ENCODE measurements at places on chromosomes 6 and 20.

DNA sequence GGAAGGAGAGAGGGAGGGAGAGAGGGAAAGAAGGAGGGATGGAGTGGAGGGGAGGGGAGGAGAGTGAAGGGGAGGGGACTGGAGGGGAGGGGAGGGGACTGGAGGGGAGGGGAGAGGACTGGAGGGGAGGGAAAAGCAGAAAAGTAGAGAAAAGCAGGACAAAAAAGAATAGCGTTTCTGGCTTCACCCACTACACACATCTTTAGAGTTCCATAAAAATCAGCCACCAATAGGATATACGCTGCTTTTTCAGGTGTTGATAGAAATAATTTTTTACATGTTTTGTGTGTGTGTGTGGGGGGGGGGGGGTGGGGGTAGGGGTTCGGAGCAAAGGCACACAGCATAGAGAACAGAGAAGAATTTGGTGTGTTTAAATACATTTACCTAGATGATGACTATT is 1259.1 kb downstream of the EPHA7 start:
- no peak for DNase-seq

DNA sequence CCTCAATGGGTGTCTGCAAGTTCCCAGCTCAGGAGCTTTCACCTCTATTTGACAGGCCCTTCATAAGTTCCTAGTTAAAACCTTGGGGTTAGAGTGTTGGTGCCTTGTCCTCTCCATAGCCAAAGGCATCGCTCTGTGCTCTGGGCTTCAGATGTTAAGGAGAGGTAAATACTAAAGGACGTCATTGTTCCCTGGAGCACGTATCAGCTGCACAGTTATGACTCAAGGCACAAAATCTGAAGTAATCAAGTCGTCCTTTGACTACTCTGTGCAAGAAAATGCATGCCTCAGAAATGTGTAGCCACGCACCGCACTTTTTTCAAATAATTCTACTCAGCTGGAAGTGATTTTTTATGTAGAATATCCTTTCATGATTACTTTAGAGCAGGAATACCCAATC is 240.8 kb upstream of the QKI start:
- no peak for DNase-seq

GRCh38 chr6:41505122-41506049 is 40.8 kb upstream of the FOXP4 start:
- peak; percentile 94 for DNase-seq

DNA sequence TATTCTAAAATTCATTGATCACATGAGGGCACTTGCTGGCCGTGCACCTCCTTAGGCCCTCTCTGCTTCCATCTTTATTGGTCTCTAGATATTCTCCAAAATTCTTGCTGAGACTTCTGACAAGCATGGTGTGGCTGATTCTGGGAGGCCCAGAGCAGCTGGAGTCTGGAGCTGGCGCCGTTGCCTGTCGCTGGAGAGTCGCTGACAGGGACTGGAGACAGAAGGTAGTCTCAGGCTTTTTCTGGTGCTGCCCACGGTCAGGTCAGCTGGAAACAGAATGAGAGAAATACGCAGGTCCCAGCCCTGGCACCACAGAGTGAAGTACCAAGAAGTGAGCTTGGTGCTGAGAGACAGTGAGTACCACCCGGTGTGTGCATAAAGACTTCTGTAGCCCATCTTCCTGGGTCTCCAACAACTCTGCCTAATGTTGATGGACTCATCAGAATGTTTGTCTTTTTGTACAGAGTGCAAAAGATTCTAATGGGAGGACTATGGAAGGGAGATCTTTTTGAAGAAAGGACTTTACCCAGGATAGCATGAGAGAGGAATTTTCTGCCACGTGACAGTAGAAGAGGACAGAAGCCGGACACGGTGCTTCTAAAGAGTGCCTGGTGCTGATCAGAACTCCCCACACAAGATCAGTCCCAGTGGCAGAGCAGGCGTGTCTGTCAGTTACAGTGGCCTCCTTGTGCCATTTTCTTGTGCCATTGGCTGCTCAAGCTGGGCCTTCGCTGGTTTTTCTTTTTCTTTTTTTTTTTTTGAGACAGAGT is 1.8 kb upstream of the ALDH8A1 start:
- DNase-seq, result no peak

DNA sequence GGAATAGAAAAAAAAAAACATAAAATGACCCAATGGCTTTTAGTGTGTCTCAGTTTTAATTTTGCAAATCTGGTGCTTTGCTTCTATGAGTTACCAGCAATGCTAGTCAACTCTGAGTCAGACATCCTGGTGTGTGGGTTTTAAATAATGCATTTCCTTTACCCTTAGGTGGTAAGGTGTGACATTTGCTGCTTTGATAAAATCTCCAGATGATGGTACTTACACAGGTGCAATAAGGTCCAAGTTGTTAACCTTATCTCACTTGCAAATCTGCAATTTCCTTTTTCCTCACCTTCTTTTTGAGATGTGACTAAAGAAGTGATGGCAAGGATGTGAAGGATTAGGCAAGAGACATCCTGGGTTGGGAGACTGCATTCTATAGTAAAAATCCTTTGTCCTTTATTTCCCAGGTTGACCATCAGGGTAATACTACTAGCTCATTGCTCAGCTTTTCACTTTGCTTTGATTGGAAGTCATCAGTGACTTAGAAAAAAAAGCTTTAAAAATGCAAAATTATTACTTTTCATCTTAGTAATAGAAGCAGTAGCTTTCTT is 818.5 kb upstream of the FLRT3 start:
- no peak for DNase-seq

DNA sequence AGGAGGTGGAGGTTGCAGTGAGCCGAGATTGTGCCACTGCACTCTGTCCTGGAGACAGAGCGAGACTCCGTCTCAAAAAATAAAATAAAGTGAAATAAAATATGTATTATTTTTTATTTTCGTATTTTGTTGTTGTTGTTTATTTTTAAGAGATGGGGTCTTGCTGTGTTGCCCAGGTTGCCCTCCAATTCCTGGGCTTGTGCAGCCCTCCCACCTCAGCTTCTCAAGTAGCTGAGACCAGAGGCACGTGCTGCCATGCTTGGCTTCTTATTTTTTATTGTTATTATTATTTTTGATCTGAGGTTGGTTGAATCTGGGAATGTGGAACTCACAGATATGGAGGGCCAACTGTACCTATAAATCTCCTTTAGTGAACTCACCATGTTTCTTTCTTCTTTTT is 10.1 kb downstream of the KPNA5 start:
- DNase-seq, result no peak

GRCh38 chr20:25867776-25868649 is 171.4 kb upstream of the ZNF337 start:
- DNase-seq, result peak; percentile 79

DNA sequence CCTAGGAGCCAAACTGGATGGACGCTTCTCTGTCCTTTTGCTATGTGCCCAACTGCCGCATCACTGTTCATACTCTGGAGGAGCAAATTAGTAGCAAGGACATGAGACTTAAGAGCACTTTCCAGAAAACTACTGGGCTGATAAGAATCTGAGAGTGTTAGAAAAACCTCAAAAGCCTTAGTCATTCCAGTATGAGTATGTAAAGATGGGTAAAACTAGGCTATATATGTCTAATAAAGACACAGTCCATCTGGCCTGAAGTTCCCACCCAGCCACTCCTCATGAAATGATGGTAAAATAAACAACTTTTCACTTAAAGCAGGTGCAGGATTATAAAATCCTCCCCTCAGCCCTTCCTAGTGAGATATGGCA is 30.6 kb downstream of the SHLD1 start:
- no peak for DNase-seq

GRCh38 chr20:967796-968742 is 34.0 kb downstream of the RSPO4 start:
- no peak for DNase-seq

- DNase-seq, result no peak
Observed at GRCh38 chr6:6695625-6696276, 107.2 kb downstream of the LY86 start.

- no peak for DNase-seq
Observed at GRCh38 chr20:32965581-32966373, 38.5 kb downstream of the SUN5 start.

DNA sequence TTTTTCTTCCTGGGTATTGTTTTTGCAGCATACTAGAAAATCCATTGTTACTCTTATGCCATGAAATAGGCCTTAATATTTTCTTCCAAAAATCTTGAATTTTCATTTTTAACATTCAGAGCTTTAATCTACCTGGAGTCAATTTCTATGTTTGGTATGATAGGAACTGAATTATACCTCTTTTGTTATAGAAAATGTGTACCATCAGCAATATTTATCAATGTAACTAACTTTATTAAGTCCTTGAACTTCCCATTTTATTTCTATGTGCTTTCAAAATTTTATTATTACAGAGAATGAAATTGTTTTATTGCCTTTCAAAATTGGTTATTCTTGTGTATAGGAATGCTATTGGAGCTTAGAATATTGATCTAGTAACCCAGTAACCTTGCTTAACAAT is 68.2 kb downstream of the PLCB1 start:
- DNase-seq, result no peak

DNA sequence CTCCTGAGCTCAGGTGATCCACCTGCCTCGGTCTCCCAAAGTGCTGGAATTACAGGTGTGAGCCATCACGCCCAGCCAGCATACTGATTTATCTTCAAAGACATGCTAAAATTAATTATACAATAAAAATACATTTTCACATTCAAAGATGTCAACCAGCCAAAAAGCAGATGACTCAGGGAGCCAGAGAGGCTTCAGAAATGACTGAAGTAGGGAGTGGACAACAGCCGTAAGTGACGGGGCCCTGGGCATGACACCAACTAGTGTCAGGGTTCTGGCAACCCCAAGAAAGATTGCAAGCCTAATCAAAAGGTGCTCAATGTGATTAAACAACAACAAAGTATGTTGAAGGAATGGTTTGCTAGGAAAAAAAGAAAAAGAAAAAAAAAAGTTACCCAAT is 28.4 kb downstream of the GPLD1 start:
- no peak for DNase-seq

DNA sequence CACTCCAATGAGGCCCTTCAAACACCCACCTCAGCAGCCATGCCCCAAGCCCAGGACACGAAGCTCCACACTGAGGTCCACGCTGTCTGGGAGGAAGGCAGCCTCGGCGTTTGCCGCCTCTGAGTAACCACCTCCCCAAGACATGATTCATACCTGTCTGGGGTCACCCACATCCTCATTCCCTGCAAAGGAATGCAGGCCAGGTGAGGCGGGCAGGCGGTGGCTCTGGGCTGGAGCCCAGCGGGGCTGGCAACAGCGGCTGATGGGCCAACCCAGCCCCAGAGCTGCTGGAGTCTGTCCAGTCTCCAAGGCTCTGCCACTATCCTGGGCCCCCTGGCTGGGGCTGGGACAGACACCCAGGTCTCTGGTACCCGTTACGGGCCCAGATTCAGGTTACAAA is 14.8 kb downstream of the PMEPA1 start:
- DNase-seq, result no peak

DNA sequence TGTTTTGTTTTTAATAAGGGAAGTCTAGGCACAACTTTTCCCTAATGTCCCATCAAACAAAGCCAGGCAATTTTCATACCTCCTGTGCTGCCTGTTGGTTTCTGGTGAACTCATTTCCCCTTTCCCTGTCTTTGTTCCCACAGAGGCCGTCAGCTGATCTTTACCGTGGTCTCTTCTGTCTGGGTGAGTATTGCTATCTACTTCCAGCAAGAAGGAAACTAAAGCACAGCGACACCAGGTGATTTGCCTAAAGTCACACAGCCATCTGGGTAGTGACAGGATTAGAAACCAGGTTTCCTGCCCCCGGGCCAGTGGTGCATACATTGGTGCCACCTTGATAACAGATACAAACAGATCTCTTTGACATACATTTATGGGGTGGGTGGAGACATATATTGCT is 59.6 kb downstream of the RAB44 start:
- no peak for DNase-seq

- no peak for DNase-seq
Observed at GRCh38 chr20:23640018-23640601, 2.4 kb upstream of the CST3 start.

DNA sequence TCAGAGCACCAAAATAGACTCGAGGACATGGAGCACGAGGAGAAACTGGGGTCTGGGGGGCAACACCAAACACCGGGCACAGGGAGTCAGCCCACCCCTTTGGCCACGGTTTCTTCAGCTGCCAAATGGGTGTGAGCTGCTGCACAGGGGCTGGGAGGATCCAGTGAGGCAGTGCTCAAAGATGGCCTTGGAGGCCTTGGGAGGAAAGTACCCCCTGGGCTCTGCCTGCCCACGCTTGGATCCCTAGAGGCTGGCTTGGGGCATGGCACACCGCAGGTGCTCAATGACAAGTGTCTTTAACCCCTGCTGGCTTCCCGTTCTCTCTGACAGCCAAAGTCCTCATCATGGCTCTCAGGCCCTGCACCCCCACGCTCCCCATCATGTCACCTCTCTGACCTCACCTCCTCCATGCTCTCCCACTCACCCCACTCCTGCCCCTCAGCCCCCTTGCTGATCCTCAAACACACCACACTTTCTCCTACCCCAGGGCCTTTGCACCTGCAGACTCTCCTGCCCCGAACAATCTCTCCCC is 190.3 kb downstream of the ANKRD60 start:
- no peak for DNase-seq

GRCh38 chr20:20450521-20450920 is 82.6 kb downstream of the INSM1 start:
- DNase-seq, result no peak

DNA sequence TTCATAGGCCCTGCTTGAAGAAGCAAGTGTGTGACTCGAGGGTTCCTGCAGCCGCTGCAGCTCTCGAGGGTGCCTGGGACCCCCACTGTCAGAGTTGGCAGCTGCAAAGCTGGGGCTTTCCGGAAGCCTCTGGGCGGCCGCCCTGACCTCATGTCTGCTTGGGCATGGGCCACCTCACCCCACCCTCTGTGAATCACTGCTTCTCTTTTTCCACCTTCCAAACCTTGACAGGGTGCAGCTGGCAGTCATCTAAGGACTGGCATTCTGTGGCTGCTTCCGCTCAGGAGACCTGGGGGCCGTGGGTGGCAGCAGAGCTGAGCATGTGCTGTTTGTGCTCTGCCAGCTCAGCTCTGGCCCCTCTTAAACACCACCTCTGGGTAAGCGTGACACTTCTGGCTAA is 32.0 kb downstream of the ERMARD start:
- DNase-seq, result no peak

DNA sequence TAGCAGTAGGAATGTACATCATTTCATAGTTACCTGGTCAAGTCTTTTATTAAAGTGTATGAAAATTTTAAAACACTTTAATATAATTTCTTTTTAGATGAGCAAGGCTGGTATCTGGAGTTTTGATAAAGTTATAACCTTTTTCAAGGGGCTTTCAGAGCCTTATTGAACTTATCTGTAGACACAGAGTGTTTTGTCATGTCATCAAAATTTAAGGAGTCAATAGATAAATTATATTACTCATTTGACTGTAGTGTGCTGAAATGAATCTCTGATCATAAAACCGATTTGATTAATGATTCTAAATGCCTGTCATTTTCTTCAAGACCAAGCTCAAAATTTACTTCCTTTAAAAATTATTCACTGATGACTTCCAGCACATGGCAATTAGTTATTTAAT is 125.6 kb downstream of the ARID1B start:
- DNase-seq, result no peak

DNA sequence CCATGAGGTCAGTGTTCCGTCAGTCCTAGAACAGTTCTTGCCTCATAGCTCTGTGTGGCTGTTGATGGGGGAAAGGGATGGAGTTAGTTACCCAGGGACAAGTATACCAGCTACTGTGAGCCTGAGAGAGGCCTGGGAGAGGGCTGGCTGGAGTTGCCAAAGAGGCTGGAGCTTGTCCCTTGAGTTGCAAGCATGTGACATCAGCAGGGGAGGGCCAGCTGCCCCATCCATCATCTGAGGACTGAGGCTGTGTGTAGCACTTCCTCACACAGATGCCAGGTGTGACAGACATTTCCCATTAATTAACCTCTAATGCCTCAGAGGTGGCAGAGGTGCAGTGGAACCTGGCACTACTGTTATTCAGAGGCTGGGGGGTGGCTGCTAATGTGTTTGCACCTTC is 131.6 kb downstream of the PHACTR3 start:
- DNase-seq, result no peak

GRCh38 chr6:162532283-162533008 is 195.1 kb downstream of the PRKN start:
- DNase-seq, result no peak
